ENCODE measurements at places on chromosomes 4 and X.

GRCh38 chrX:132957211-132958090 is 978 bp downstream of the HS6ST2 start:
- no peak for DNase-seq

DNA sequence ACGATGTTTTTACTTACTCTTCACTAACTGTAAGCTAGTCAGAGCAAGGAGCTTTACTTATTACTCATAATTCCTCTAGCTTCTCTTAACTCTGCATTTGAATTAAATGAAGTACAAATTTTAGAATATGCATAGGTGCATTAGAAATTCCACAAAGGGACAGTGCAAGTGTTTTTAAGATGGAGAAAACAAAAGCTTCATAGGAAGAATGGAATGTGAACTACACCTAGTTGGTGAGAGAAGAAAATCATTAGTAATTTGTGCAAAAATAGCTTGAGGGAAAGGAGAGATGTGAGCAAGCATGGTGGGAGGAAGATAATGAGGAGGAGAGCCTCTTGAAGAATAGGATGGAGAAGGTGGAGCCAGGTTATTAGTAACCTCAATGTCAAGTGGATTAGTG is 77.5 kb upstream of the SMARCA5 start:
- DNase-seq: no peak

GRCh38 chrX:122833230-122833629 is 350.8 kb upstream of the GRIA3 start:
- DNase-seq: no peak

GRCh38 chr4:56657818-56658217 is 23.3 kb downstream of the HOPX start:
- no peak for DNase-seq

GRCh38 chr4:112377594-112378242 is 80.5 kb downstream of the ALPK1 start:
- DNase-seq: no peak
